ENCODE measurements at places on chromosomes 7 and 10.

- no peak for DNase-seq
These were observed 405.5 kb upstream of the C7orf33 start for GRCh38 chr7:148185041-148185440.

DNA sequence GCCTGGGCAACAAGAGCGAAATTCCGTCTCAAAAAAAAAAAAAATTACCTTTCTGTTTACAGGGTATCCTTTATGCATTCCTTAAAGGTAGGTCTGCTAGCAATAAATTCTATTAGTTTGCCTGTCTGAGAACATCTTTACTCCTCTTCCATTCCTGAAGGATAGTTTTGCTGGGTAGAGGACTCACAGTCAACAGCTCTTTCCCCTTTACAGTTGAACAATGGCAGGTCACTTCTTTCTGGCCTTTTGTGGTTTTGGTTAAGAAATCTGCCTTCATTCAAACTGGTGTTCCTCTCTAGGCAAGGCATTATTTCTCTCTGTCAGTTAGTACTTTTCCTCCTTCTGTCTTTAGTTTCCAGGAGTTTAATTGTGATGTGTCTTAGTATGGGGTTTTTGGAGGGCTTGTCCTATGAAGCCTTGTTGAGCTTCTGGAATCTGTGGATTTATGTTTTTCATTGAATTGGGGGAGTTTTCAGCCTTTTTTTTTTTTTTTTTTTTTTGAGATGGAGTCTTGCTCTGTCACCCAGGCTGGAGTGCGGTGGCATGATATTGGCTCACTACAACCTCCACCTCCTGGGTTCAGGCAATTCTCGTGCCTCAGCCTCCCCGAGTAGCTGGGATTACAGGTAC is 4.8 kb upstream of the DNAAF5 start:
- DNase-seq: no peak

- DNase-seq: no peak
These were observed 7.6 kb upstream of the GIMAP8 start for GRCh38 chr7:150442811-150443210.

DNA sequence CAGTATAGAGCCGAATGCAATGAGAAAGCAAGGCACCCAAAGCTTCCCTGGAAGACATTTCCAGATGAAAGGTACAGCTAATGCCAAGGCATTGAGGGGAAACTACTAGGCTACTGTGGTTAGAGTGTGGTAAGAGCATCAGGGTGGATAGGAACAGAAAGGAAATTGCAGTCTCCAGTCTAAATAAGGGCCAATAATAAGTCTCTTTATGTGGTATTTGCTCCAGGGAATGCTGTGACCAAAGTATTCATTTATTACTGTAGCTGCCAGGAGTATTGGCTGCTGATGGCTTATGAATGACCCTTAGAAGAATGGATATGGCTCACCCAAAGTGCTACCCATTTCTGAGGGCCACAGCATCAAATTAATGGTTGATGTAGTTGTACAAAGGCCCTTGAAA is 30.1 kb upstream of the POT1 start:
- DNase-seq: no peak

DNA sequence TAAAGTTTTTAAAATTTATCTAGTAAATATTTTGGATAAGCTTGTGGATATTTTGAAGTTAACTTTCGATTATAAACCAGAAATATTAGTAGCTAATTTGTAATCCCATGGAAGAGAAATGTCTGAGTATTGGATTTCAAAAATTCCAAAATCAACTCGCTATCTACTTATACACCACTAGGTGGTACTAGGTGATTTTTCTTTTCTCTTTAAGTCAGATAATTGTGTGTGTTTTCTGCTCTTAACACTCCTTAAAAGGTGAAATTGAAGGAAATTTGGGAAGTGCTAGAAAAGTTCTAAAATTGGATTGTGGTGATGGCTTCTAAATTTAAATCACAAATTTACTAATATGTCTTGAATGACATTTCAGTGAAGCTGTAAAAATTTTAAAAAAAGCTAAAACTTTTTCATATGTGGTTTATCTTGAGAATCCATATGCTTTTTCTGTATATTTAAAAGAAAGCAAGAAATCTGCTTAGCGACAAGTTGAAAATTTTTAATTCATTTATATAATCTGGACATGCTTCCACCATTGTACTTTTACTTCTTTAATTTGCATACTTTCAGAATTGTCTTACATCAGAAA is 90.2 kb downstream of the IPMK start:
- no peak for DNase-seq

DNA sequence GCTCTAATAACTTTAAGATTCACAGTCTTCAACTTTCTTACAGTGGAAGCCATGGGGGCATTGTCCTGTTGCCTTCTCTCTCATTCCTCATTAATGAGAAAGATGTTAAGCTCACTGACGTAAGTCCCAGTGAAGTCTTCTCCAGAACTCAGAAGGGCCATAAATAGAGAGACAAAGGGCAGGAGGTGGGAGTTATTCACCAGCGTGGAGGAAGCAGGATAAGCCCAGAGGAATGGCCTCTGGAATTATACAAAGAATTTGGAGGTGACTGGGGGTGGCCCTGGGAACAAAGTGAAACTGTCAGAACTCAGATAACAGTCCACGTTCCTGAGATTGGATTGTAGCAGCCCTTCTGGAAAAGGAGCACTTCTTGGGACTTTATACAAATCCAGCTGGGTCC is 52.4 kb downstream of the SORBS1 start:
- no peak for DNase-seq

- no peak for DNase-seq
These were observed 9.0 kb upstream of the CHUK start for GRCh38 chr10:100238429-100238828.

- DNase-seq: no peak
These were observed 1160.3 kb downstream of the CNTNAP2 start for GRCh38 chr7:147276783-147277370.

GRCh38 chr10:22343731-22344130 is 1.6 kb upstream of the SPAG6 start:
- no peak for DNase-seq

GRCh38 chr7:70455925-70456324 is 676.0 kb upstream of the GALNT17 start:
- no peak for DNase-seq

- no peak for DNase-seq
These were observed 63.6 kb downstream of the TES start for GRCh38 chr7:116273918-116274301.

DNA sequence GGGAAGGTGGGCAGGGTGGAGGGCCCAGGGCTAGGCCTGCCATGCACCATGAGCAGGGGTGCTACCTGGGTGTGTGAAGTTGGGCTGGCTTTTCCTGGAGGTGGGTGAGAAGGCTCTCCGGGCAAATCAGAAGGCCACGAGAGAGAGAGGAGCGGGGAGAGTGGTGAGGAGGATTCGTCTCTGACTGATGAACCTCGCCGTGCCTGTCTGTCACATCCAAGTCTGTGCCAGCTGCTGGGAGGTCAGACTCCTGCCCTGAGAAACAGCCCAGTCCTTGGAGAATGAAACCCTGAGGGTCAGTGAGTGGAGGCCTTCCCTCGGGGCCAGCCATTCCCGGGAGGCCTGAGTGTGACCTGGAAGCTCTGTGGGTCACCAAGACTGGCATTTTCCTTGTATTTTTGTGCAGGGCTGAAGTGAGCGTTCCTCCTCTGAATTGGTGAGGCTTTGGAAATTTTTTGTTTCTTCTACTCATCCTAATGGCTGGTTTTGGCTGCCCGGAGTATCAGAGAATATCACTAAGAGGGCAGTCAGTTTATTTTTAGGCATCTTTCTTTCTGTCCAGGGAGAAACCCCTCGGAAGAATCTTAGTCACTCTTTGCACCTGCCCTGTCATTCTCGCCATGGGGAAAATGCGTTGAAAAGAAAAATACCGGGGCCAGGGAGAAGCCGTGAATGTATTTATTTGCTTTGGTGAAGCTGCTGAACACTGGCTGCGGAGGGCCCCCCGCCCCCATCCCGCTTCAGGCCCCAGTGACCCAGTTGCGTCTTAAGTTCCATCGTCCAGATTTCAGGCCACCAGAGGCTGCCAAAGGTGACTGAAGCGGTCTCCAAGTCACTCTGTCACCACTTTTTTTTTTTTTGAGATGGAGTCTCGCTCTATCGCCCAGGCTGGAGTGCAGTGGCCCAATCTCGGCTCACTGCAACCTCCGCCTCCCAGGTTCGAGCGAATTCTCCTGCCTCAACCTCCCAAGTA is 6.5 kb upstream of the AP5Z1 start:
- no peak for DNase-seq

GRCh38 chr10:120643351-120643750 is 186.3 kb downstream of the PLPP4 start:
- no peak for DNase-seq

All from stimulated activated CD4-positive, alpha-beta T cell treated with anti-CD3 and anti-CD28 coated beads, Interleukin-1b, Interleukin-23, amount 100 ng/mL, for 1 hour (primary cell).